ENCODE measurements at places on chromosomes 16 and 17.

DNA sequence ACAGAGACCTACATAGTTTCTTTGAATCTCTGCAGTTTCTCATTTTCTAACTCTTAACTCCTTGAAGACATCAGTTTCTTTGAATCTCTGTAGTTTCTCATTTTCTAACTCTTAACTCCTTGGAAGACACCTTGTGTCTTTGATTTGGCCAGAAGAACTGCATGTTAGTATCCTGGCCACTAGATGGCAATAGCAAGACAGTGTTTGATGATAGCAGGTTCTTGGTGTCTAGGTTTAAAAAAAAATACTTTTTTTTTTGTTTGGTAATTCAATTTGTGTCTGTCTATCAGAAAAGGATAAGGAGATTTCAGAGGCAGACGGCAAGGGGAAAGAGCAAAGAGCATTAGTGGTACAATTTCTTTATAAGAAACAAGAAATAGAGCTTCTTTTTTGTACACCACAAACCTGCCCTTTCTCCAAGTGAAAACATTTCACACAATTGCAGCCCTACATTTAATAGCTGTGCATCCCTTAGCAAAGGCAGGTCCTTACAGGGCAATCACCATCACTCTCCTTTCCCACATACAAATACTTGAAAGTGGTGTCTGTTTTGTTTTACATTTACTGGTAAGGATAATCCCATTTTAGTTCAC, 1324.9 kb upstream of the CDH8 start:
- no peak for DNase-seq

GRCh38 chr16:11688520-11688886, 20.2 kb downstream of the SNN start:
- no peak for DNase-seq

- DNase-seq, result no peak
Measured at GRCh38 chr17:38969281-38969680, 2.1 kb upstream of the FBXO47 start.

GRCh38 chr17:28973425-28973824, 22.1 kb upstream of the PHF12 start:
- no peak for DNase-seq

DNA sequence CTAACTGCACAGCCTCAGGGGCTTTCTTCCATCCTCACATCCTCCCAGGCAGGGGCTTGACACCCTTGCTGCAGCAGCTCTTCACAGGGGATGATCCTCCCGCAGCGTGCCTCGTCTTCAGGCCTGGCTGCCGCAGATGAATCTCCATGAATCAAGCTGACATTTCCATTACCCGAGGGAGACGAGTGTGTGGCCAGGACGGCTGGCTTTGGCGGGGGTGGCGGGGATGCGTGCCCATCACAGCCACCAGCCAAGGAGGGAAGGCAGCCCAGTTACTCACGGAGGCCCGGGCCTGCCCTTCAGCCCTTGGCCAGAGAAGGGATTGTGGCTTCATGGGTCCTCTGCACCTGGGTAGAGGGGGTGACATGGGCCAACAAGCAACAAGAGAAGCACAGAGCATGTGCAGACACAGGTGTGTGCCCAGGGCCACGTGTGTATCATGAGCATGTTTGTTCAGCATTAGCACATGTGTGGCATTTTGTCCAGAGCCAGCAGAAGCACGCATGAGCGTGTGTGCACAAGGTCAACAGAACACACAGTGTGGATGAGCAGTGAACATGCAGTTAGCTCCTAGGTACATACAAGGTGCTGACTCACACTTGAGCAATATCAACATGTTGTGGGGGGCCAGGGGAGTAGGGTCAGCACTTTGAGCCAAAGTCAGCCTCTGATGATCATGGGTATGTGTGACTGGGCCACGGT, 236.4 kb downstream of the KATNIP start:
- DNase-seq, result no peak

- DNase-seq, result no peak
Measured at GRCh38 chr16:72800524-72801161, 247.3 kb downstream of the ZFHX3 start.

- DNase-seq, result no peak
Measured at GRCh38 chr16:468068-468821, 42.8 kb downstream of the RAB11FIP3 start.

DNA sequence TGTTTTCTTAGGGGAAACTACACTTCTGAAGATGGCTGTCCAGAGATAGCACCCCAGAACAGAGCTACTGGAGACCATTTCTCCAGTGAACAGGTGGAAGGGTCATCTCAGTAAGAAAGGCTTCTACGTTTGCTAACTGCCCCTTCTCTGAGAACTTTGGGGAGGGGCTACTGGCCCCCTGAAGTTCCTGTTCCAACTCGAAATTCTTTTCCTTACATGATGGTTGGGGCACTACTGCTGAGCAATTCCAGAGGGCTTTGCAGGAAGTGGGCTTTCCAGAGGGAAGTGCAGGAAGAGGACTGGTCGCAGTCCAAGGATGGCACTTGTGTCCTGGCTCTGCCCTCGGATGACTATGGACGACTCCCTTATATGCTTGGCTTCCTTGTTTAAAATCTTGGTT, 31.2 kb downstream of the TOM1L2 start:
- no peak for DNase-seq

- DNase-seq, result no peak
Measured at GRCh38 chr16:6499413-6499812, 833.2 kb upstream of the RBFOX1 start.

DNA sequence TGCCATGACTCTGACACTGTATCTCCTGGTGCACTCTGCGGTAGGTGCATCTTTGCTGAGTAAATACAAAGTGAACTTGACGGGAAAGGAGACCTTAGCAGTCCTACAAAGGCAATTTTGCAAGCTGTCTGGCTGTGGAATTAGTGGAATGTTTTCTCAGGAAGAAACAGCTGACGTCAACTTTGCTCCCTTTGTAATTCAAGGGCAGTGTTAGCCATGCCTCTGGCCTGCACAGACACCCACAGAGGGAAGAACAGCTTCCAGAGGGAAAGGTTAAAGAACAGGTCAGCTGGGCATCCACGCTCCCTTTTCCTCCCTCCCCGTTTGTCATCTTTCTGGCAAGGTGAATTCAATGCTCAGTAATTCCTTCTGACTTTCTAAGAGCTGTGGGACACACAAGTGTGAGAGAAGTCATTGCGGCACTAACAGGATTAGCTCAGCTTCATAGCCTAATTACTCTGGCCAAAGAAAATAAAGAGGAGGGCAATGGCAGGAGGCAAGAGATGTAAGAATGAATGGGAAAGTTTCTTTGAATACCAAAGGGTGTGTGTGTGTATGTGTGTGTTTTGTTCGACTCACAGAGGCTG, 476.9 kb upstream of the GOT2 start:
- no peak for DNase-seq

GRCh38 chr17:41835214-41835799, 725 bp downstream of the NT5C3B start:
- no peak for DNase-seq

DNA sequence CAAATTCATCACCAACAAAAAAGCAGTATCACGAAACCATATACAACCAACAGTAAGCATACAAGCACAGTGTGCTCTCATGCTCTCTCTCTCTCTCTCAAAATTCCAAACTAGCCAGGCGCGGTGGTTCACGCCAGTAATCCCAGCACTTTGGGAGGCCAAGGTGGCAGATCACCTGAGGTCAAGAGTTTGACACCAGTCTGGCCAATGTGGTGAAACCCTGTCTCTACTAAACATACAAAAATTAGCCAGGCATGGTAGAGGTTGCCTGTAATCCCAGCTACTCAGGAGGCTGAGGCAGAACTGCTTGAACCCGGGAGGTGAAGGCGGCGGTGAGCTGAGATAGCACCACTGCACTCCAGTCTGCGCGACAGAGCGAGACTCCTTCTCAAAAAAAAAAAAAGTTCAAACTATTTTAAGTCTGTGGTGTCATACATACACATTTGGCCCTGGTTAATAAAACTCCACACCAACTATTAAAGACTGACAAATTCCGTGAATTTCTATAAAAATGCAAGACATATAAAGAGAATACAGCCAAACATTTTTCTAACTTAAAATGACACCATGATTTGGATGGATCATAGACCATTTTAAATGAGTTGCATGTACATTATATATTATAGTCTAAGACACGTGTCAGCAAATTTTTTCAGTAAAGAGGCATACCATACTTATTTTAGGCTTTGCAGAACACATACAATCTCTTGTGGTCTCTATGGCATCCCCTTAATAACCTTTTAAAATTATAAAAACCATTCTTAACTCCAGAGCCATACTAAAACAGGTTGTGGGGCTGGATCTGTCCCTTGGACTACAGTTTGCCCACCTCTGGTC, 30.9 kb downstream of the GLG1 start:
- no peak for DNase-seq

DNA sequence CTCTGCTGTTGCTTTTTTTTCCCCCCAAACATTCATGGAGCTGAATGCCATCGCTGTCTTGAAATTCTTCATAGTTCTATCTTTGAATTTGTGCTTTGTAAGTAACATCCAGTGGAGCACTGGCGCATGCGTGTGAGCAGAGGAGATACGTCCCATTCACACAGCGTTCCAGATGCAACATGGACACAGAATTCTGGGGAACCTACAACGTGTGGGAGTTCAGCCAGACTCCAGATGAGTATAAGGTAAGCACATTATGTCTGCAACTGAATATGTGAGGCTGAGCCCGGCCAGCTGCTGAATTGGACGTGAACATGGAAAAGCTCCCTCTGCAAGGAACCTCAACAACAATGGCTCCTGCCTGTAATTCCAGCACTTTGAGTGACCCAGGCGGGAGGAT, 4.3 kb upstream of the ATP1B2 start:
- DNase-seq, result no peak

DNA sequence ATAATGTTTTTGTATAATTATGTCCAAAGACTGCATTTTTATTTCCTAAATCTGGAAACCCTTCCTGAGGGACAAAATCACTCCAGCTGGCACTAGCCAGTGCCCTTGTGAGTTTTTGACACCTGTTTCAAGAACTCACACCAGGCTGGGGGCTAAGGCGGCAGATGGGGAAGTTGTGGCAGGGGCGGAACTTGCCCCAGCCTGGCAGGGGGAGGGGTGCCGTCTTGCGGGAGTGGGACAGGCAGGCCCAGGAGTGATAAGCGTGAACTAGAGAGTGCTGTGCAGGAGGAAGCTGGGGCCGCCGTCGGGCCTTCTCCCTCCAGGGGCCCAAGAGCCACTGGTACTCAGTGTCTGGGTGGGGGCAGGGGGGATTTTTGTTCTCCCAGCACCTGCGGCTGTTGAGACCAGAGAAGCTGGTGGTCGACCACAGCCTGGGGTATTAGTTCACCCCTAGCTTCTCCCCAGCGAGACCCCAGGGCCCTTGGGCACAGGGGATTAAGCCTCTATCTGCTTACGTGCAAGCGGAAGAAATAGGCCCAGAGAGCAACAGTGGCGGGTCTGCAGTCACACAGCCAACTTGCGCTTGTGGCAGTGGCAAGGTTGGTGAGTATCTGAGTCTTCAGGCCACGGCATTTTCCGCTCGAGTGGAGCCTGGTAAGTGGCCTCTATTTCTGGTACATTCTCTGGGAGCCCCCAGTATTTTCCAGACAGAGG, 40.2 kb upstream of the PLCG2 start:
- DNase-seq, result no peak

- no peak for DNase-seq
Measured at GRCh38 chr17:62862251-62862650, 54.1 kb upstream of the MARCHF10 start.

- DNase-seq, result no peak
Measured at GRCh38 chr16:85733839-85734170, 17.1 kb downstream of the C16orf74 start.

GRCh38 chr17:37813751-37814150, 68.9 kb upstream of the HNF1B start:
- DNase-seq, result no peak

DNA sequence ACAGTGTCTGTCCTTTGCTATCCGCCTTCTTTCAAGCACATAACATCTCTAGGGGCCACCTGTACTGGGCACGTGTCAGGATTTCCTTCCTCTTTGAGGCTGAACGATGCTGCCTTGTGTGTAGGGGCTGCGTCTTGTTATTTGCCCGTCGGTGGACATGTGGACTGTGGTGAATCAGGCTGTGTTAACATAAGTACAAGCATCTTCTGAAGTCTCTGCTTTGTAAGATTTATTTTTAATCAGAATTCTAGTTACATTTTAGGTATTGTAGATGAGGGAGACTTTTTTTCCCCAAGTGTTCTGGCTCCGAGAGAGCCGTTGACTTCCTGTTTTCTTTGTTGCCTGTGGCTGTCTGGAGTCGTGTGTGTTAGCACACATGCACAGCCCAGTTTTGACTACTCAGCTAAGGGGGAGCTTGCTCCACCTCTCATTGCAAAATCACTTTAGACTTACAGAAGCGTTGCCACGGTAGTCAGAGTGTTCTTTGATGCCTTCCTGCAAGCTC, 26.1 kb downstream of the SPG7 start:
- no peak for DNase-seq

- DNase-seq, result no peak
Measured at GRCh38 chr17:81071761-81072741, 37.1 kb downstream of the BAIAP2 start.

Measured in ascending aorta (tissue), 2 donors.